PC-9 (cell line): ENCODE measurements at places on chromosomes 1 and 21. TPM values are rescaled to one million over a fixed set of nuclear protein-coding genes. Genes with fewer than 3 reads are reported as not detected.

DNA sequence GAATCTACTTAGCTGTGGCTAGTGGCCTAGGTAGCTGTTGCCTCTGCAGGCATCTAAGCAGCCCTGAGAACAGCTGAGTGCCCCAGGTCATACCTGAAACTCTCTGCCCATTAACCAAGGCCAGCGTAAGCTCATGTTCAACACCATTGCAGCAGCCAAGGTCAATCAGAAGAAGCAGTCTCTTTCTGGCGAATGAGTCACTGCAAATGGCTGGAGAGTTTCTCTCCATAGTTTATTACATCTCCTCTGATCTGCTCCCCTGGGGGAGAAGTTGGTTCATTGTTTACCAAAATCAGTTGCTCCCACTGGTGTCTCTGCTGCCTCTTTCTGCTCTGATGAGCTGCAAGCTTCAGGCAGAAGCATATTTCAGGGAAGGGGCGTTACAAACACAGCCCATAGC is 6.9 kb upstream of the BCL9 start:
- no peak for DNase-seq

GRCh38 chr1:240878631-240879030 is 266.7 kb upstream of the GREM2 start:
- DNase-seq: no peak

DNA sequence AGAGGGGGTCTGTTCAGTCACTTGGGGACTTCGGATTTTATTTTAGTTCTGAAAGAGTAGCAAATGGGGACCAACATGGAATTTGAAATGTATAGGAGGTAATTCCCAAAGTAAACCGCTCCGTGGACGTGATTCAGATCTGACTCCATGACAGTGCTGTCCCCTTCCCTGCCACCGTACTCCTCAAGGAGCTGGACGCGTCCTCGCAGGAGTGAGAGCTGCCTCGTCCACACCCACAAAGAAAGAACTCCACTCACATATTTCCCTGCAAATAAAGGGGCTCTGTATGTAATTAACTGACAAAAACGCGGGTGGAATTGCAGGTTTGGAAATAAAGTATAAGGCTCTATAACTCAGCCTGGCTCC is 183.6 kb downstream of the ETS2 start:
- no peak for DNase-seq

GRCh38 chr1:209816923-209817322 is 10.8 kb upstream of the UTP25 start:
- no peak for DNase-seq

DNA sequence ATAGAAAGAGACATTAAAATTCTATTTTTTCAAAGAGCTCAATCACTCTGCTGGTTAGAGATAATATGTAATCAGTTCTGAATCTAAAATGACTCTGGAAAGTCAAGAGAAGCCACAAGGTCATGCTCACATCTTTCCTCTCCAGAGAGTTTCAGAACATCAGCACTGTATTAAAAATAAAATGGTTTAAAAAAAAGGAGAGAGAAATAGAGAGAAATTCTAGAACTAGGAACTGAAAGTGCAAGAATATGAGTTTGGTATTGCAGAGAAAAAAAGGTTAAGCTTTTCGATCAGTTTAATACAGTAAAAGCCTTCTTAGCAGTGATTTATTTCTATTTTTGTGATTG is 44.0 kb upstream of the DIPK1A start:
- DNase-seq: no peak

GRCh38 chr1:237270353-237270752 is 228.4 kb downstream of the RYR2 start:
- no peak for DNase-seq

STUM gene
- total RNA-seq: not detected in 2 replicates

DNA sequence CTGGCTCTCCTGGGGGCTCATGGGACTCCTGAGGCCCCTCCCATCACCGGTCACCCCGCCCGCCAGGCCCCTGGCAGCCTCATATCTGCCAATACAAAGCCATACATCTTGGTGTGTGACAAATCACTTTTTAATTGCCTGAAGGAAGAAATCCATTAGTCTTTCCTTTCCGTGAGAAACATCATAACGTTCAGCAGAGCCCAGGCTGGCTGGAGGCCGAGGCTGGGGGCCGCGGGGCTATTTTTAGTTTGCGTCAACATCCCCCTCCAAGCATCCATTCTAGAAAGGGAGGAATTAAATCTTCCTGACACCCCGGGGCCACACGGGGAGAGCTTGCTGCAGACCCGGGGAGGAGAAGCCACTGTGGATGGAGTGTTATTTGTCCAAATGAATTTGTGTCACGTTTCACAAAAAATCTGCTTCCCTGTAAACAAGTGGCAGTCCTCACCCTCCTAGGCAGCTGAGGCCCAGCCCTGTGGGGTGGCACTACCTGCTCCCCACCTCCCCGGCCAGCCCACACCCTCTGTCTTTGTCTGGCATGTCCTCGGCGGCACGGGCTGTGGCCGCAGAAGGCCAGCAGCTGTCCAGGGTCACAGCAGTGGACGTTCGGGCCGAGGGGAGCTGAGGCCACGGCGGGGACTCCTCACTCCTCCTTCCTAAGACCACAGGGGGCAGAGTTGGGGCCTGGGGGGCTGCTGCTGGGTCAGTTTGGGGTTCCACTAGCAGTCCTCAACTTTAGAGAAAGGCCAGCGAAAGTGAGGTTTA is 236.9 kb upstream of the VAMP3 start:
- DNase-seq: no peak

- DNase-seq: no peak
Measured at GRCh38 chr1:89941110-89941766, 53.7 kb upstream of the ZNF326 start.

KLF17 gene
- not detected in 2 replicates for total RNA-seq

DNA sequence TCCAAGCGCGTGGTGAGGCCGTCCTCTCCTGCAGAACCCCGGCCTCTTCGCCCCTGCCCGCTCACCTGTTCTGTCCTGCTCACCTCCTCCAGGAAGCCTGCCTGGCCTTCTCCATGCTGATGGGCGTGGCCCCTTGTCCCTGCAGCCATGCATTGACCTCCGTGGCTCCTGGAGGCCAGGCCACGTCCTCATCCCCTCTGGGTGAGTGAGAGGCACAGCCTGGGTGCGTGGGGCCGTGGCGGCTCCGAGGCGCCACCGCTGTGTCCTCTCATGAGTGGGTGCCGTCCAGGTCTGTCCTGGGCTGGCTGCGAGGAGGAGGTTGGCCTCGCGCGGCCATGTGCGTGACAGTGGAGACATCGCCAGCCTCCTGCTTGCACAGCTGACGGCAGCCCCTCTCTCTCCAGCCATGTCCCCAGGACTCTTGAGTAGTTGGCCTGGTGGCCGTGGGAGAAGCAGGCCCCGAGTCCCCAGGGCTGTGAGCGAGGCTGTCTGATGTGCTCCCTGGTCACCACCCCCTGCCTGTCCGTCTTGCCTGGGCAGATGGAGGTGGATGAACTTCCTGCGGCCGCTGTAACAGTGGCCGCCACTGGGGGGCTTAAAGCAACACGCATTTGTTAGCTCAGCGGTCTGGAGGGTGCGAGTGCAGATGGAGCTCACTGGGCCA is 58.1 kb downstream of the PRKCZ start:
- no peak for DNase-seq

GRCh38 chr1:47986761-47987200 is 10.4 kb downstream of the TRABD2B start:
- DNase-seq: no peak

DNA sequence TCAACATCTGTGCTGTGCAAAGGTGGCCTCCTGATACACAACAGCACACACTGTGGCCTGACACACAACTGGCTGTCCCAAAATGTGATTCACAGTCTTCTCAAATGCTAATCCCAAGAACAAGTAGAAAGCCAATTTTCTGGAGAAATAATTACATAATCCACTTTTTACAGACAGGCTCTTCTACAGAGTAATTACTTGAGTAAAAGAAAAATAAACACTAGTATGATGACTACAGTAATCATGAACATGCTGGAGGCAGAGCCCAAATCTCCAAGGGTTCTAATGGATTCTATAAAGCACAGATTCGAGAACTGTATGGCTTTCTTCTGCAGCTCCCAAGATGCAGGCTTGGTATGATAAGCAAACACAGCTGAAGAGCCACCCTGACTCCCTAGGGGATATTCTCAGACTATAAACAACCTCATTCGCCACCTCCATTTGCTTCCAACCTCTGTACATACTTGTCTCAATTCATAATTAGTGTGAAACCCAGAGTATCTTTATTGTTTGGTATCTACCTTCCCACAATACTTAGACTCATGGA is 81.9 kb downstream of the SIPA1L2 start:
- no peak for DNase-seq

DNA sequence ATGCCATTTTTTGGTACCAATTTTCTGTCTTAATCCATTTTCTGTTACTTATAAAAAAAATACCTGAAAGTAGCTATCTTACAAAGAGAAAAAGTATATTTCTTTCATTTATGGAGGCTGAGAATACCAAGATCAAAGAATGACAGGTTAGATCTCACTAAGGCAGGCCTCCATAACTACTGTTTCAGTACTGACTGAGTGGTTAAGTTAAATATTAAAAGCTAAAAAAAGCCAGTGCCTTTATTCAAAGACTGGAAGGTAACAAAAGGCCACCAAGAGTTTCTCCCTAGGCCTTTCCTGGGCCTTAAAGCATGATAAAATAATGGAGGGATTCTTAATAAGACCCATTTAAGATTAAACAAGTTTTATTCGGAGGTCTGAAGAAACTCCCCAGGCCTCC is 687.7 kb upstream of the ADGRL4 start:
- no peak for DNase-seq

MRPL20 gene
- 90.5 and 90.8 TPM in 2 replicates for total RNA-seq

DNA sequence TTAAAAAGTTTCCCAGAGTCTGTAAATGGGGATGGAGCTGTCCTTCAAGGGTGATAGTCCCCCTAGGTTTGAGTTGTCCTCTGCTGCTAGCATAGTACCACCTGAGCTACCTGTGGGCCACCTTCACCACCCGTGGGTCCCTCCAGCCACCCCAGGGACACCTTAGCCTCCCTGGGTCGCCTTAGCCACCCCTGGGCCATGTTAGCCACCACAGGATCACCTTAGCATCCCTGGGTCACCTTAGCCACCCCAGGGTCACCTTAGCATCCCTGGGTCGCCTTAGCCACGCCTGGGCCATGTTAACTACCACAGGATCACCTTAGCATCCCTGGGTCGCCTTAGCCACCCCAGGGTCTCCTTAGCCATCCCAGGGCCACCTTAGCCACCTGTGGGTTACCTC is 67.1 kb downstream of the ADARB1 start:
- no peak for DNase-seq

- DNase-seq: no peak
Measured at GRCh38 chr1:167694691-167695090, 27.1 kb upstream of the MPZL1 start.

ZBTB21 gene
- 9.1 and 13.5 TPM in 2 replicates for total RNA-seq

PDZK1 gene
- total RNA-seq: 2.7 and 3.4 TPM in 2 replicates

- DNase-seq: peak; percentile 80
Measured at GRCh38 chr1:11681071-11681771, at the start of gene MAD2L2. MAD2L2 (minus strand) TSS chr1:11681148; CDS start chr1:11680601, 547 bp downstream.

DNA sequence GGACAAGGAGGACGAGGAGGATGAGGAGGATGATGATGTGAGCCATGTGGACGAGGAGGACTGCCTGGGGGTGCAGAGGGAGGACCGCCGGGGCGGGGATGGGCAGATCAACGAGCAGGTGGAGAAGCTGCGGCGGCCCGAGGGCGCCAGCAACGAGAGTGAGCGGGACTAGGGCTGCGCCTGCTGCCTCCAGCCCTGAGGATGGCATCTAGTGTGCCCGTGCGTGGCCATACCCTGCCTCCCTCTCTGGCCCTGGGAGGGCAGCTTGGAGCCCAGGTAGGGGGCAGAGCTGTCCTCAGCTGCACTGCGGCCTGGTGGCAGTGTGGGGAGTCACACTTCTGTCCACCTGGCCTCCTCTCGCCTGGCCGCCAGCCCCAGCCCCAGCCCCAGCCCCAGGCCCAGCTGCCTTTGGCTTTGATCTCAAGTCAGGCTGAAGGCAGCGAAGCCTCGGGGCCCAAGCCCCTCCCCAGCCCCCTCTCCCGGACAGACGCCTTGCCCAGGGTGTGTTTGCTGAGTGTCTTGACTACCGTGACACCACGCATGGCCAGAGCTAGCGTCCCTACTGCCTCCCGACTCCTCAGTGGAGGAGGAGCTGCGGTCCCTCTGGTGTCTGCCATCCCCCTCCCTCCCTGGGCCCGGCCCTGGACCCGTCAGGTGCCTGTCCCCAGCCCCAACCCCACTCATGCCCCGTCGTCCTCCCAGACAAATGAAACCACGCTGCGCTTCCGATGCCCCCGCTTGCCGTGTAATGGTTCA is 155.2 kb downstream of the PEX14 start:
- DNase-seq: no peak

DNA sequence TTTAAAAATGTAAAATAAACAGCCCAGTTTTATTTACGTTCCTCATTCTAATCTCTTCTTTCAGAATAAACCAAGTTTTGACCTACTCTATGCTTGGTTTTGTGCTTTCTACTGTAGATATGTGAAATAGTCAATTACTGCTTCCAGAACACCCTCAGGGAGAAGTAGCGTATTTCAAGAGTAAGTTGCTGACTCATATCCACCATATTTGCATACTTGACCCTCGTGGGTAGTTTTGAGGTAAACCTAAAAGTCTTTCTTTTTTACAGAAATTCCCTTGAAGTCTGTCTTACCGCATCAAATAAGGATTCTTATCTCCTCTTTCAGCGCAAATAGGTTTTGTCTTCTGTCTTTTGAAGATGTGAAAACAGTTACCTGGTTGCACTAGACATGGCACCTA is 1.4 kb upstream of the OR2L3 start:
- DNase-seq: no peak

PCBP3 gene
- 0.65 TPM in 1 of 2 replicates, not detected in the other for total RNA-seq

TXNIP gene
- 95.7 and 131 TPM in 2 replicates for total RNA-seq

DNA sequence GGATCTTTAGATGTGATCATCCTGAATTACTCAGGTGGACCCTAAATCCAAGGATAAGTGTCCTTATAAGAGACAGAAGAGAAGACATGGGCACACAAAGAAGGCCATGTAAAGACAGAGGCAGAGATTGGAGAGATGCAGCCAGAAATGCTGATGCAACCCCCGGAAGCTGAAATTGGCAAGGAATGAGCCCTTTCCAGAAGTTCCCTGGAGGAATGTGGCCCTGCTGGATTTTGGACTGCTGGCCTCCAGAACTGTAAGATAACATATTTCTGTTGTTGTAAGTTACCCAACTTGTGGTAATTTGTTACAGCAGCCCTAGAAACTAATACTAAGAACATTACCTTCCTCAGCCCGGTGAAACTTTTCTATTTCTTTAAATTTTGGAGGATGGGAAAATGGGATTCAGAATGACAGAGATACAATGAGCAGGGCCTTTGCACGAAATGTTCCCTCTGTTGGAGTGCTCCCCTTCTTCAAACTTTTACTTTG is 11.2 kb upstream of the PLPP3 start:
- DNase-seq: peak; percentile 16

DNA sequence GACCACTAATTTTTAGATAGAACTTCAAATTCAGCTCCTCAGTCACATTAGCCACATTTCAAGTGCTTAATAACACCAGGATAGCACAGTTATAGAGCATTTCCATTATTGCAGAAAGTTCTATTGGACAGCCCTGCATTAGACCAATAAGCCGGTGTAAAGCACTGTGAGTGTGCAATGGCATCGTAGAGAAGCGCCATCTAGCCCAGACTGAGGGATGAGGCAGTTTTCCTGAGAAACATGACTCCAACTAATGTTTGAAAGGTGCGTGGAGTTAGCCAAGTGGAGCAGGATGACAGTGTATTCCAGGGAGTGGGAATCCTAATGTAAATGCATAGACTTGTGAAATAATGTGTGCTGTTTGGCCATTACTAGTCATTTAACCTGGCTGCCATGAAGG is 7.7 kb downstream of the RPE65 start:
- no peak for DNase-seq

TMEM269 gene
- 0.28 and 1.0 TPM in 2 replicates for total RNA-seq
